ENCODE measurements at places on chromosomes 2 and 18.

DNA sequence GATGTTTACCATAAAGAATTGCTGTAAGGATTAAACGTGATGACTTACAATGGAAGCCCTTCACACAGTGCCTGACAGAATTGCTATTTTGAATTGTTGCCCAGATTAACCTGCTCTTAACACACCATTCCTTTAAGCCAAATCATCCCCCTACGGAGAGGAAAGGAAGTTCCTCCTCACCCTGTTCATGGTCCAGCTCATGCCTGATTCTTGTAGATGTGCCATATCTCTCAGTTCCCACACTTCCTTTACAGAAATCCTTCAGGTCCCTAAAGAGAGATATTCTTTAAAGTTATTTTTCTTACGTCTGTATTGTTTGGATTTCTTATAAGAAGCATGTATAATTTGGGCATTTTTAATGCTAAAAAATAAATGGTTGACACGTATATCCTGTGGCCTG lies 127.5 kb upstream of the DAPL1 start:
- DNase-seq = no peak

- no peak for DNase-seq
These were observed 203.5 kb downstream of the CTIF start for GRCh38 chr18:48742304-48742703.

GRCh38 chr2:165208094-165208493 lies 4.2 kb upstream of the SCN3A start:
- DNase-seq = no peak

DNA sequence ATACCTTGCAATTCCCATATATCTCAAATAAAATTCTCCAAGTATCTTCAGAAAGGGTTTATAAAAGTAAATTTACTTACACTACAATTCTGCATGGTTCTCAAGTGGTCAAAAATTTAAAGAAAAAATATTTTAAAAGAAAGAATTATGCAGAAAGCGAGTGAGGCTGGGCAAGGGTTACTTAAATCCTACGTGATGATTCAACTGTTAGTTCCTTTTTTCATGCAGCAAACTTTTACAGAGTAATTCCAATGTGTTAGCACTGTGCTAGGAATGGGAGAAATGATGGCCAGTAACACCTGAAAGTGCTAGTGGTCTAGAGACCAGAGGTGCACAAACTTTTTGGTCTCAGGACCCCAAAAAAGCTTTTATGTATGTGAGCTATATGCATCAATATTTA lies 133.4 kb downstream of the ATAD2B start:
- no peak for DNase-seq

All from nucleus accumbens (tissue), 56 donors.